ENCODE measurements at places on chromosomes 7 and 10. TPM values are rescaled to one million over a fixed set of nuclear protein-coding genes. Genes with fewer than 3 reads are reported as not detected.

The ACHE gene
- total RNA-seq: 0.13 TPM

The NRCAM gene
- 22.6 TPM for total RNA-seq

The HGF gene
- total RNA-seq: 51.1 TPM

The CNNM1 gene
- total RNA-seq: 0.17 TPM

The ADAMTS14 gene
- total RNA-seq: 2.5 TPM

The FAM171A1 gene
- 19.7 TPM for total RNA-seq

The SPOCK2 gene
- 0.69 TPM for total RNA-seq

The SLC13A1 gene
- not detected for total RNA-seq

The LOXL4 gene
- 138 TPM for total RNA-seq

The CLDN4 gene
- total RNA-seq: 0.26 TPM

The SDHAF3 gene
- total RNA-seq: 4.3 TPM

The IFIT1 gene
- total RNA-seq: 22.2 TPM

The PHF14 gene
- 20.7 TPM for total RNA-seq

The RASA4 gene
- total RNA-seq: 40.3 TPM

The OIT3 gene
- total RNA-seq: 0.03 TPM

The PTN gene
- total RNA-seq: 13.2 TPM

The CYP3A4 gene
- total RNA-seq: not detected
